ENCODE measurements at places on chromosomes 11 and 22. TPM values are rescaled to one million over a fixed set of nuclear protein-coding genes. Genes with fewer than 3 reads are reported as not detected.

The PRG3 gene
- total RNA-seq: not detected

The HBG2 gene
- not detected for total RNA-seq

- no peak overlapping the region for H3K27ac ChIP-seq
- no peaks in the 10 kb centered on the region for H3K27me3 ChIP-seq
- DNase-seq: no peak
- H3K4me3 ChIP-seq: no peak overlapping the region
- peaks cover 3% of the 10 kb centered on the region for H3K4me1 ChIP-seq
- no peaks in the 10 kb centered on the region for H3K36me3 ChIP-seq
Observed at GRCh38 chr11:95682552-95682951, 107.0 kb downstream of the FAM76B start.

DNA sequence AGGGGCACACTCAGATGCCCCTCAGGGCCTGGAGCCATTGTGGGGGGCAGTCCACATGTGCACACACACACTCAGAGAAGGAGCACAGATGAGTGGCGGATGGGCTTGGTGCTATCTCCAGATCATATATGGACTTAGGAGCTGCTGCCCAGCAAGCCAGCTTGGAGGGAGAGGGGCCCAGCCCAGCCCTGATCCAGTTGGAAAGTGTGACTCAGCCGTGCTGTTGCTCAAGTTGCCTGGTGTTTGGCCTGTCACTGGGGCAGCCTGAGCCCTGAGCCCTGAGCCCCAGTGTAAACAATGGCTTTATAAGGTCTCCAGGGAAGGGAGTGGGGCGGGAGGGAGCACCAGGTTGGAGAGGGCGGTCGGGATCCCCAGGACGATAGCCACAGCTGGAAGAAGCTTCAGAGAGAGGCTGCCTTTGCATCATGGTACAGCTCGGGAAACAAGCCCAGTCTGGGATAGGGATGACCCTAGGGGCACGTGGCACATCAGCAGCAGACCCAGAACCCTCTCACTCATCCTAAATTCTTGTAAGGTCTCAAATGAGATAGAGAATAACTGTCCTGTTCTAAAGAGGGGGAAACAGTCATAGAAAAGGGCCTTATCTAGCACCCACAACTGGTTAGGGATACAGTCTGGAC is 4.8 kb downstream of the SELENOM start:
- no peak overlapping the region for H3K27ac ChIP-seq
- peaks cover 4% of the 10 kb centered on the region for H3K27me3 ChIP-seq
- peaks cover under 1% of the 10 kb centered on the region for H3K4me1 ChIP-seq
- H3K36me3 ChIP-seq: no peaks in the 10 kb centered on the region

The ART5 gene
- 3.8 TPM for total RNA-seq

DNA sequence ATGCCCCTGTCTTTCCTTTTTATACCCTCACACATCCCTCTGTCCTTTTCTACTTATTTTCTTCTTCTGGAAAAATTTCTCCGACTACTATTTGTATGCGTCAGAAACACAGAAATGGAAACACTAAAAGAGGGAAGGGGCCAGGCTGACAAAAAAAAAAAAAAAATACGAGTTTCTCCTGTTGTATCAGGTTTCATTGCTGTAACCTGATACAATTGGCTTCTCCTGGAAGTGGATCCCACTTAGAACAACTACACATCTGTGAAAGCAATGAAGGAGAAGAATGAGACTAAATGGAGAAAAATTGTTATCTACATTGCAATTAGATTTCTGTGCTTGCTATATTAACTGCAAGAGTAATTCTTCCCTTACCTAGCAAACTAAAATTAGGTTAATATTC is 393.9 kb downstream of the GUCY1A2 start:
- H3K4me3 ChIP-seq: no peak overlapping the region
- DNase-seq: no peak
- no peaks in the 10 kb centered on the region for H3K4me1 ChIP-seq
- H3K27ac ChIP-seq: no peak overlapping the region
- H3K36me3 ChIP-seq: no peaks in the 10 kb centered on the region
- H3K27me3 ChIP-seq: no peaks in the 10 kb centered on the region

- H3K4me1 ChIP-seq: peaks cover 29% of the 10 kb centered on the region
- DNase-seq: no peak
- H3K27me3 ChIP-seq: no peaks in the 10 kb centered on the region
- peak overlapping the region; percentile 13 for H3K4me3 ChIP-seq
- H3K27ac ChIP-seq: peak overlapping the region; percentile 80
Observed at GRCh38 chr11:68106165-68106940, 14.8 kb downstream of the CHKA start.

The DNAJB7 gene
- total RNA-seq: not detected

DNA sequence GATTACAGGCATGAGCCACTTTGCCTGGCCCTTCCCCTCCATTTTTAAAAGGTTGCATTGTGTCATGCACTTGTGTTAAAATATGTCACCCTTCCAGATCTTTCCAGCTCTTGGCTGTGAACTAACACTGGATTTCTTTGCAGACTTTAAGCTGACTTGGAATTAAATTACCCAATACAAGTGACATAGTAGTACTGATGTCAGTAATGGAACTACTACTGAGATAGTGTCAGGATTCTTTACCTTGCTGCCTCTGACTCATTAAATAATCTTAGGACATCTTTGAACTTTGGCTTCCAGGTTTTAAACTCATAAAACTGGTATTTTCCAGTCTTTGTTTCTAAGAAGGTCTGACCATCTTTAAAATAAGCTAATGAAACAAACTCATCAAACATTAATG is 51.8 kb upstream of the OR4B1 start:
- H3K4me3 ChIP-seq: no peak overlapping the region
- peaks cover 25% of the 10 kb centered on the region for H3K36me3 ChIP-seq
- peak overlapping the region; percentile 27 for H3K27ac ChIP-seq
- no peak for DNase-seq

- peaks cover 12% of the 10 kb centered on the region for H3K27me3 ChIP-seq
- DNase-seq: no peak
- peak overlapping the region; percentile 62 for H3K4me3 ChIP-seq
- peaks cover 48% of the 10 kb centered on the region for H3K4me1 ChIP-seq
Observed at GRCh38 chr11:117717485-117718314, 79.3 kb downstream of the DSCAML1 start.

The CEP57 gene
- total RNA-seq: 61.3 TPM

DNA sequence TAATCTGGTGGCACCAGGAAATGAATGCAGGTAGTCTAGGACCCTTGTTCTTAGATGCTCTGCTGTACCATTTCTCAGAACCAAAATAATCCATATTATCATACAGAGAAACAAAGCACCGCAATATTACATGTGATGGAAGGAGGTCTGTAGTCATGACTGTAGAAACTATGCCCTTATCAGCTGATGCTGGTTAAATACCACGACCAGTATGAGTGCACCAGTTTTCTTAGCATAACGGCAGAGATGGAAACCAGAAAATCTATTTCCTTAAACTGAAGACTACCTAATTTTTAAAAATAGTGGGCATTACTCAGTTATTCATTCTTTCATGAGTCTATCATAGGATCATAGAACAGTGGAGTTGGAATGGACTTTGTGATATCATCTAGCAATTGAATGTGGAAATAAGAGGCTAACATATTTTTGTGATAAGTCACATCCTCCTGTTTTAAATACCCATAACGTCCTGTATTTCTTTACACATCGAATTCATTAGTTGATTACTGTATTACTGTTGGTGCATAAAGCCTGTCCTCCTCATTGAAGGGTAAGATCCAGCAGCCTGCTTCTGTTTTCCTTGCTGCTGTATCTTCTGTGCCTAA is 15.1 kb downstream of the JHY start:
- H3K27me3 ChIP-seq: no peaks in the 10 kb centered on the region
- no peak for DNase-seq
- H3K36me3 ChIP-seq: no peaks in the 10 kb centered on the region
- H3K4me3 ChIP-seq: no peak overlapping the region

GRCh38 chr11:80862011-80862410 is 1421.2 kb upstream of the TENM4 start:
- no peak overlapping the region for H3K27ac ChIP-seq
- H3K4me1 ChIP-seq: no peaks in the 10 kb centered on the region
- no peak overlapping the region for H3K4me3 ChIP-seq
- H3K27me3 ChIP-seq: no peaks in the 10 kb centered on the region
- H3K36me3 ChIP-seq: no peaks in the 10 kb centered on the region

DNA sequence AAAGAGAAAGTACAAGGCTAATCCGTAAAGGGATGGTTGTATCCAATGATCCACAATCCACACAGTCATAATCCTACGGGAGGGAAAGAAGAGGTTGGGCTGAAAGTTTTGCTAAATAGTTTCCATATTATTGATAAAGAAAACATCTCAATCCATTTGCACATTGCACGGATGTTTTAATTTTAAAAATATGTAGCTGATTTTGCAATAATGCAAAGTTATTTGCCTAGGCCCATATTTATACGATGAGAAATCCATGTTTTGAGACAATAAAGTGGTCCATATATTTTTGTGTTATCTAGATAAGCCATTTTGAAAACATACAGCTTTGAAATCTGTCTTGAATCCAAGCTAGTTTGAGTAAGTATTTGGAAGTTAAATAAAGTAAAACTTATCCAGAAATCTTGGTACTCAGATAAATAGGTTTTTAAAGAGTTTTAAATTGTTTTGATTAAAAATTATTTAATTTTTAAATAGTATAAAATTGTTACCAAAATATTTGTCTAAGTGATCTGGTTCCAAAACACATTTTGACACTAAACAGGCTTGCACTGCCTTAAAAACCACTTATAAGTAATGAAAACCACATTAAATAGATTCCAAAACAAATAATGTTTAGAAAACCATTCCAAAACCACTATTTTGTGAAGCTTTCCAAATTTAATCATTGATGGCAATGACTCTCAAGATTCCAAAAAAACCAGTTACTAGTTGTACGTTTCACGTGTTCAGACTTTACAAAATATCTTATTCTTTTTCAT is 38.2 kb upstream of the PAMR1 start:
- no peaks in the 10 kb centered on the region for H3K4me1 ChIP-seq
- no peaks in the 10 kb centered on the region for H3K36me3 ChIP-seq
- no peak overlapping the region for H3K4me3 ChIP-seq
- no peak for DNase-seq
- no peak overlapping the region for H3K27ac ChIP-seq

- H3K36me3 ChIP-seq: peaks cover 9% of the 10 kb centered on the region
- peaks cover 7% of the 10 kb centered on the region for H3K27me3 ChIP-seq
- no peak overlapping the region for H3K4me3 ChIP-seq
- no peak for DNase-seq
- no peak overlapping the region for H3K27ac ChIP-seq
Observed at GRCh38 chr22:44994399-44995104, 15.3 kb downstream of the PHF21B start.

GRCh38 chr22:41557401-41558240 is 3.2 kb upstream of the CSDC2 start:
- H3K27ac ChIP-seq: peak overlapping the region; percentile 66
- DNase-seq: no peak
- H3K36me3 ChIP-seq: no peaks in the 10 kb centered on the region
- H3K4me1 ChIP-seq: peaks cover 26% of the 10 kb centered on the region

The TESMIN gene
- total RNA-seq: 9.7 TPM

- H3K27me3 ChIP-seq: no peaks in the 10 kb centered on the region
- no peak overlapping the region for H3K4me3 ChIP-seq
- no peak overlapping the region for H3K27ac ChIP-seq
- no peak for DNase-seq
- H3K36me3 ChIP-seq: no peaks in the 10 kb centered on the region
- no peaks in the 10 kb centered on the region for H3K4me1 ChIP-seq
Observed at GRCh38 chr11:77180346-77180745, 52.3 kb downstream of the MYO7A start.

The RCOR2 gene
- total RNA-seq: 8.1 TPM

The LRRC51 gene
- 7.9 TPM for total RNA-seq

DNA sequence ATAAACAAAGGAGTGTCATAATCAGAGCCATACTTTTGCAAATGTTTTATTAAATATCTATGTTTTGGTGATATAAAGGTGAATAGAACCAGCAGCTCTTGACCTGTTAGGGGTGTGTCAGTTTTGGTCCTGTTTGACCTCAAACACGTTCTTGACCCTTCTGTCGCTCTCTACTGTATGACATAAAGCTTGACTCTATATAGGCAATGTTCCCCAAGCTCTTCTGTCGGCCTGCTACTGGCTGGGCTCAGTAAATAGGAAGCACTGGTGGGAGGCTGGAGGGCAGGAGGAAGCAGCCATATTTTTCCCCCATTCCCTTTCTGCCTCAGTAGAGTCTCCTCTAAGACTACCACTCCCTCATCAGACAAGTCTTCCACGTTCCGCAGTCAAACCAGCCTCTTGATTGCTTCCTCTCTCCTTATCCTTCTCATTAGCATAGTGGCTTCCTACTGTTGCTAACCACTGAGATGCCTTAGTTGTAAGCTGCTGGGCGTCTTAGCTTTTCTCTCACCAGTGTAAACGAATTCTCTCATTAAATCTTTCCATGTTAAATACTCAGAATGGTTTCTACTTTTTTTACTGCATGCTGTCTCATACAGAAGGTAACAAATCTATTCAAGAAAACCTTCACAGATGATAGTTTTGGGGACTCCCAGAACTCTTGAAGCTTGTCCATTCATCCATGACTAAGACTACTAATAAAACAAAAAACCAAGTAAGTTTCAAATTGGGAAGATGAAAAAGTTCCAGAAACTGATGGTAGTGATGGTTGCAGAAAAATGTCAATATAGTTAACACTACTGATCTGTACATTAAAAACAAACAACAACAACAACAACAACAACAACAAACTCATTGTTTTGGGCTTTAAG is 3.3 kb downstream of the NPAT start:
- H3K4me1 ChIP-seq: peaks cover 25% of the 10 kb centered on the region
- H3K27ac ChIP-seq: no peak overlapping the region
- no peak for DNase-seq
- no peak overlapping the region for H3K4me3 ChIP-seq
- H3K36me3 ChIP-seq: peaks cover 6% of the 10 kb centered on the region

GRCh38 chr11:15139958-15140659 is 25.4 kb downstream of the INSC start:
- H3K36me3 ChIP-seq: no peaks in the 10 kb centered on the region
- no peak overlapping the region for H3K4me3 ChIP-seq
- no peaks in the 10 kb centered on the region for H3K4me1 ChIP-seq

The CFAP300 gene
- total RNA-seq: 4.1 TPM

GRCh38 chr11:126358763-126359160 is 3.3 kb downstream of the ST3GAL4 start:
- no peaks in the 10 kb centered on the region for H3K36me3 ChIP-seq
- H3K4me1 ChIP-seq: peaks cover 33% of the 10 kb centered on the region
- no peak for DNase-seq
- H3K4me3 ChIP-seq: no peak overlapping the region
- no peaks in the 10 kb centered on the region for H3K27me3 ChIP-seq

- H3K4me3 ChIP-seq: no peak overlapping the region
- H3K27ac ChIP-seq: no peak overlapping the region
- DNase-seq: no peak
- no peaks in the 10 kb centered on the region for H3K36me3 ChIP-seq
Observed at GRCh38 chr11:75492181-75492820, 33.4 kb downstream of the GDPD5 start.

GRCh38 chr11:92794783-92795182 is 174.7 kb upstream of the MTNR1B start:
- peaks cover 39% of the 10 kb centered on the region for H3K36me3 ChIP-seq
- no peak overlapping the region for H3K4me3 ChIP-seq
- DNase-seq: no peak
- H3K4me1 ChIP-seq: peaks cover 6% of the 10 kb centered on the region
- no peaks in the 10 kb centered on the region for H3K27me3 ChIP-seq
- no peak overlapping the region for H3K27ac ChIP-seq
